NCI-H460 (cell line): ENCODE measurements at places on chromosomes 13 and 19.

DNA sequence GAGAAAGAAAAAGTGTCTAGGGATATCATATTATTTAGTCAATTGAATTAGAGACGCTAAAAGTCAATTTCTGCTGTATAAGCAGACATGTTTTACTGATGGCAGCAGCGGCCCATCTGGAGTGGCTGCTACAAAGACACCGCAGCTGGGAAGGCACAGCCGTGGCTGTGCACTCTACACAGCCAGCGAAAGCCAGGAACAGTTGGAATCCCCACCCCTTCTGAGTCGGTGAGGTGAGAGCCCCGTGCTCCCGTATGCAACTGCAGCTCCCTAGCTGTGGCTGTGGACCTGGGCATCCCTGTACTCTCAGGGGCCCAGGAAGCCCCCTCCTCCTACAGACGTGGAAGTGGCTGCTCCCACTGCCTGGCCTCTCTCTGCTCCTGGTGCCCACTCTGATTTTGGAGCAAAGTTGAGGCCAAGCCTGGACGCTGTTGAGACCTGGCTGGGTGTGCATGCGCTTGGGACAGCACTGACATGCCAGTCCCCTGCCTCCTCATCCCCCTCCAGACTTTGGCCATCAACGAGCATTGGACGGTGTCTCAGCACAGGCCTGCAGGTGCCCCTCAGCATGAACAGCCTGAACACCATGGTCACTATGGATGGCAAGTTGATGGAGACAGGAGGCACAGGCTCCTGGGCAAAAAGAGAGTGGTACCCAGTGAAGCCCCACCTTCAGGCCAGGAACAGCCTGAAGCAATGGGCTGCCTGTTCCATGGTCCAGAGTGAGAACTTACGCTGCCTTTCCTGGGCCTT, 944.0 kb upstream of the MIR17HG start:
- DNase-seq = no peak

DNA sequence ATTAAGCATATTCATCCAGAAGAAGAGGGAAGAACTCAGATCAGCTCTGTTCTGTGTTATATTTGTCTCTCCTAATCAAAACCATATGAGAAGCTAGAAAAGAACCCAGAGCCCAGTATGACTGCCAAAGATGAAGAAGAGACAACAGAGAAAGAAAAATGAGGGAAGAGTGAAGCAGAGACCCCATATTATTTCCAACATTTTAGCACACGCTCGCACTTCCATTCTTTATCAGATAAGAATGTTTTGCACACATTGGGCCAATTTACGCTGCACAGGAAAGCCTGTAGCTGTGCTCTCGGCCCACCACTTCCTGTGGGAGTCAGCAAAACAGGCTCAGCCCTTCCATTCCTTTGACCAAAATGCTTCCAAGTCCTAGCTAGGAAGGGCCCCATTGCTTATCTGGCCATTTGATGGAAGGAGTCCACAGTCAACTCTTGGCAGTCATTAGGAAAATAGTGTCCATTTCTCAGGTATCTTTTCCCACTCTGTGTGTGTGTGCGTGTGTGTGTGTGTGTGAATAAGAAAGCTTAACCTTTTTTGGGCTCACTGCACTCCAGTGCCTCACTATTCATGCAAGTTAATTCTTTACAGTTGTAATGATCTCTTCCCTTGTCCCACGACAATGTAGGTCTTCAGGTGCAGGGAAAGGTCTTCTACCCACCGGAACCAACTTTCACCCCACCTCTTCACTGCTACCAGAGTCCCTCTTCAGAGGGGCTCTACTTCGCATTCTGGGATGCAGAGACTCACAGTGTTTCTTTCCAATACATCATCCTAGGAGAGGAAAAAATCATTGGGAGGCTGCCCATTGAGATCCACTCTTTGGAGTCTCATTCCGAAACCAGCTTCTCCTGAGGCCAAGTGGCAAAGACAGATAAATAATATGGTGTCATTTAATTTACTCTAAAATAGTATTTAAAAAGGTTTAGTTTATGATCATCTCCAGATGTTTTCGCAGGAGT, 237.5 kb downstream of the COG6 start:
- no peak for DNase-seq

- no peak for DNase-seq
These were observed 303.6 kb downstream of the GPC5 start for GRCh38 chr13:91701975-91702374.

GRCh38 chr13:112985803-112986408, 16.9 kb downstream of the MCF2L start:
- DNase-seq = no peak

GRCh38 chr13:77118134-77118533, 91.2 kb upstream of the FBXL3 start:
- no peak for DNase-seq

GRCh38 chr19:7674010-7675005, 2.6 kb upstream of the MCEMP1 start:
- DNase-seq = peak; percentile 50
